Astrocyte (in vitro differentiated cells and primary cell): ENCODE measurements at places on chromosomes 13 and 19.

GRCh38 chr13:97261254-97262005 lies 39.3 kb downstream of the MBNL2 start:
- no peak for DNase-seq

DNA sequence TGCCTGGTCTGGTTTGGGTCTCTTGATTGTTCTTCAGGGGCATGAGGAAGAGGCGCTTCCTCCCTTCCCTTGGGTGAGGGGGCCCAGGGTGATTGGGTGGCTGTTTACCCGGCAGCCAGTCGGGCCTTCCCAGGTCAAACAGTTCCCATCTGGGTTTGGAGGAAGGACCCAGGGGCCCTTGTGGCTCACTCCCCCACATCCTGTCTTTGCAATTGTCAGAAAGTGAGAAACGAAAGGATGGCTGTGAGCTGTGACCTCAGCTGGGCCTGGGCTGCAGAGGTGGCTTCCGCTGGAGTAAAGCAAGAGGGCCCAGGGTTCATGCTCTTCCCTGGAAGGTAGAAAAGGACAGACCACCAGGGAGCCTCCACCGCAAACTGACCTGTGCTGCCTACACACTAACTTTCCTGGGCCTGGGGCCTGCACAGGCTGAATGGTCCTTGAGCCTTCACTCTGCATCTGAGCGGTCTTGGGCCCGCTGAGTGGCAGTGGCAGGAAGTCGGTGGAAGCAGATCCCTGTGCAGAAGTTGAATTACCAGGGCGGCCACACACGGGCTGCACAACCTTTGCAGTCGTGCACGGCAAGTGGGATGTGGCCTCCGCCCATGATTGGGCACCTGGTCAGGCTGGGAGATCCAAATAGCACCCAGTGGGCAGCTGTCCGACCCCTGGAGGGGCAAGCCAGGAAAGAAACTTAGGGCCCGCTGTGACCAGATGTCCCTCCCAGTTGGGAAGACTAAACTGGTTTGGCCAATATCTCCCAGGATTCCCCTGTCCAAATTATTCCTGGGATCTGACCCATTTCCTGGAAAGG lies 5.3 kb upstream of the CD79A start:
- DNase-seq = no peak

- peak; percentile 46 for DNase-seq
Observed at GRCh38 chr19:48319647-48320541, 5.5 kb upstream of the EMP3 start.

DNA sequence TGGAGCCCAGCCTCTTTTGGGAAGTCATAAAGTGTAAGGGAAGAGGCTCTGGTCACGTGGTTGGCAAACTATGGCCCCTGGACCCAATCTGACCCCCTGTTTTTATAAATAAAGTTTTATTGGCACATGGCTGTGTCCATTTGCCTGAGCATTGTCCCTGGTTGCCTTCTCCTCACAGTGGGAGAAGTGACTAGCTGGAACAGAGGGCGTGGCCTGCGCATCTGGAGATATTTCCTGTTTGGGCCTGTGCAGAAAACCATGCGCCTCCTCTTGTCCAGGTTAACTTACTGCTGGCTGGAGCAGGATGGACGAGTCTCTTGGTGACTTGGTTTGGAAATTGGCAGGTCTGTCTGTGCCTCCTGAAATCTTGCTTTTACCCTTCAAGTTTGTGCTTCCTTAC lies 48.3 kb downstream of the KDM4B start:
- no peak for DNase-seq

DNA sequence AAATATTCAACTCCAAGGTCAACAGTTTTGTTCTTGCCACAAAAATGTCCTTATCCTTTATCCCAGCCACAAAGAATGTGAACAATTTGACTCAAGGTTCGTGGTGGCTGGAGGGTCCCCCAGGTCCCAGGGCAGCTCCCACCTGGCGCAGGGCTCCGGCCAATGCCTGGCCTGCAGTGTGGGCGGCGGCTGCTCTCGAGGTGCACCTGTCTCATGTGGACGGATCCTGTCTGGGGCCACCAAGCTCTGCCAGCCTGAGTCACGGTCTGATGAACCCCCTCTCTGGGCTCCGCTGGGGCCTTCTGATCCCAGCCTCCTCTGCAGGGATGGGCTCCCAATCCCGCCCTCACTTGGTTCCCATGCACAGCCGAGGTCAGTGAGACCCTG lies 49.4 kb downstream of the GAS6 start:
- peak; percentile 72 for DNase-seq

DNA sequence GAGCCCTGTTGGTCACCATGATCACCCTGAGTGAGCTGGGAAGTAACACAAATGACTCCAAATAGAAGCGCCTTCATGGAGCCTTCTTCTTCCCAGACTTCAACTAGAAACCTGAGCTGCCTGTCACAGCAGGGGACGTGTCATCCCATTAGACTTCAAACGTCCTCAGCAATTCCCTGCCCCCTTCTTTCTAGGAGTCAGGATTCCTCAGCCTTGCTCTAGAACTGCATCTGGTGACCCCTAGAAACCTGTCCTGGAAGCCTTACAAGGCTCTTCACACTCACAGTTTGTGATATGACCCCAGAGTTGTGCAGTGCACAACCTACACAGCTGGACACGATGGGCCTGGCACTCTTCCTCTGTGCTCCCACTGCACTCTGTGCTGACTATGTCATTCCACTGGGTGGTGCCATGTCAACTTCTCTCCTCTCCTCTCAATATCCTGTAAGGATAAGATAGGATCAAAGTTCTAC lies 23.6 kb upstream of the TTYH1 start:
- DNase-seq = no peak

GRCh38 chr13:59771272-59771671 lies 392.5 kb downstream of the DIAPH3 start:
- DNase-seq = no peak

DNA sequence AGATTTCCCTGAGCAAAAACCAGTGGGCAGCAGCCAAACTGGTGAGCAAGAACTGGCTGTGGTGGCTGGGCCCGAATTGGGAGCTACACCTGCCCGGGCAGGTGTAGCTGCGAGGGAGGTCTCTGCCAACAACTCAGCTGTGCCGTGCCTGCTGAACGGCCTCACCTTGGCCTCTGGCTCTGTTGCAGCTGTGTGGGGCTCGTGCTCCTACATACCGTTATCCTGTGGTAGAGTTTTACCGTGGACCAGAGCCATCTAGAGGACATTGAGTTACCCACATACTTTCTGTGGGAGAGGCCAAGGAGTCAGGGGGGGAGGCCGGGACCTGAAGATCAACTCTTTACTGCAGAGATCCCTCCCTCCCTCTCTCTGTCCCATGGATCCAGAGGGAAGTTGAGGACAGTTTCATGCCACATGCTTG lies 113.2 kb downstream of the TM9SF2 start:
- DNase-seq = no peak

GRCh38 chr19:29381353-29382203 lies 144.2 kb upstream of the VSTM2B start:
- DNase-seq = no peak

- DNase-seq = no peak
Observed at GRCh38 chr19:3609779-3610719, 3.4 kb upstream of the TBXA2R start.

DNA sequence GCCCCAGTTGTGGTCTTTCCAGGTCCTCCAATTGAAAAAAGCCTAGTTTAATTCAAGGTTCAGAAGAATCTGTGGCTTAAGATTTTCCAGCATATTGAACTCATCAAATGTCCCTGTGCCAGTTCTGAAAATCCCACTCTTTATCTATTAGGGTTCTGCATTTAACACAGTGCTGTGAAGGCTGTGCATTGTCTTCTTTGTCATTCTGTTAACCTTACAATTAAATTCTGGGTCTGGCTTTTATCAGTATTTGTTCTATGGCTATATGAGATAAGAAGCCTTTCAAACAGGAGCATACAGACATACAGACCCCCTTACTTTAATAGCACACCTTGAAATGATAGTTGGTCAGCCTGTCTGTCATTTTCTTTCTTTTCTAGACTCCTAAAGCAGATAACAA lies 362.1 kb upstream of the DACH1 start:
- no peak for DNase-seq

DNA sequence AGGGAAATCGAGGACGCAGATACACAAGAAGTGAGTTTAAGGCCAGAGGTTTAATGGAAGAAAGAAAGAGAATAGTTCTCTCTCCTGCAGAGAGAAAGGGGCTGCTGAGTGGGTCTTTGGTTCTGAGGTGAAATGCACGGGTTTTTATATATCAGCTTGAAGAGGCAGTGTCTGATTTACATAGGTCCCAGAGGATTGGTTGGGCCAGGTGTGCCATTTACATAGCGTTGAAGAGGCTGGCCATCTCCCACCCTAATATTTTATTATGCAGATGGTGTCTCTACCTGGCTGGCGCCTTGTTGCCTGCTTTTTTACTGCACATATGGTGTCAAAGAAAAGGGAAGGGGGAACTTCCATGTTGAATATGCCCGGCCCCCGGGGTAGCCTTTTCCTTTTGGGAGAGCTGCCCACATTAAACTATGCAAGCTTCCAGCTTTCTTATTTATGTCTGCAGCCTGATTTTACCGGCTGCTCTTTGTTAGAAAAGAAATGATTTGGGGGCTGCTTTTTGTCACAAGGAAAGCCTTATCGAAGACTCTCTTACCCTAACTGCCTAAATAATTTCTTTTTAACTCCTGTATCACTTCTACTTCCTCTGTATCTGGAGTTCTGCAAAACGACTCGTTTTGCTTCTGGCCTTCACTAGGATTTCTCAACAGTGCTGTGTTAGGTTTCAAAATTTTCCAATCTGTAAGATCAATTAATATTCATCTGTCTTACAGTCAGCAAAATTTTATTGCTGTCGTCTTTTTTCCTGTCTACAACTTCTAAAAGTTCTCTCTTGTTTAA lies 268.5 kb downstream of the B3GLCT start:
- no peak for DNase-seq

DNA sequence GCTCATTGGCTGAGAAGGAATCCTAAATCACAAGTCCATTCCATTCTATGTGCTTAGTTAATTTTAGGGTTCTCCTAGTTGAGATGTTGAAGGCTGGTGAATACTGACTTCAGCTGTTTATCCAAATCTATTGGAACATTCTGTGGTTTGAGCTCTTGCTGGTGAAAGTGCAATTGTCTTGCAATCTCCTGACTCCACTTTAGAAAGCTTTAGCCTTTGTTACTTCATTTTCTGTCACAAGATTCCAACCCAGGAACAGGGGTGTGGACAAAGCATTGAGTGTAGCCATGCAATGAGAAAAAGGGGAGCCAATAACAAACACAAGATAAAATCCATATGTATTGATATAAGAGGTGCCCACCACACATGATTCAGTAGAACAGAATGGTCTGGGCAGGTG lies 15.0 kb downstream of the CEACAM21 start:
- no peak for DNase-seq

- DNase-seq = no peak
Observed at GRCh38 chr19:44955505-44956439, 592 bp downstream of the CLPTM1 start.

DNA sequence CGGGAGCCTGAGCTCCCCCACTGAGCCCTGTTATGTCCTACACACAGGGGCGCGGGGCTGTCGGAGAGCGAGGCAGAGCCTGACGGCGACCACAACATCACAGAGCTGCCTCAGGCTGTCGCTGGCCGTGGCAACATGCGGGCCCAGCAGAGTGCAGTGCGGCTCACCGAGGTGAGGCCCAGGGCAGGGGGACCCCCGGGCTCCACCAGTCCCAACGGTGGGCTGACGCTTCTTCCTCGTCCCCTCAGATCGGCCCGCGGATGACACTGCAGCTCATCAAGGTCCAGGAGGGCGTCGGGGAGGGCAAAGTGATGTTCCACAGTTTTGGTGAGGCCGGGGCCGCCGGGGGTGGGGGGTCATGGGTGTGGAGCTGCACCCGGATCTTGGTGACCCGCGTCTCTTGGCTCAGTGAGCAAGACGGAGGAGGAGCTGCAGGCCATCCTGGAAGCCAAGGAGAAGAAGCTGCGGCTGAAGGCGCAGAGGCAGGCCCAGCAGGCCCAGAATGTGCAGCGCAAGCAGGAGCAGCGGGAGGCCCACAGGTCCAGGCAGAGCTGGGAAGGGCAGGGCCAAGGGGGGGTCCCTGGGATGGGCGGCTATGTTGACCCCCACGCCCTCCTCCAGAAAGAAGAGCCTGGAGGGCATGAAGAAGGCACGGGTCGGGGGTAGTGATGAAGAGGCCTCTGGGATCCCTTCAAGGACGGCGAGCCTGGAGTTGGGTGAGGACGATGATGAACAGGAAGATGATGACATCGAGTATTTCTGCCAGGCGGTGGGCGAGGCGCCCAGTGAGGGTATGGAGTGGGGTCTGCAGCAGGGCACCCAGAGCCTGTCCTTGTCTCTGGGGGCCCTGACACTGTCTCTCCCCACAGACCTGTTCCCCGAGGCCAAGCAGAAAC lies 1.2 kb upstream of the P2RY11 start:
- no peak for DNase-seq

DNA sequence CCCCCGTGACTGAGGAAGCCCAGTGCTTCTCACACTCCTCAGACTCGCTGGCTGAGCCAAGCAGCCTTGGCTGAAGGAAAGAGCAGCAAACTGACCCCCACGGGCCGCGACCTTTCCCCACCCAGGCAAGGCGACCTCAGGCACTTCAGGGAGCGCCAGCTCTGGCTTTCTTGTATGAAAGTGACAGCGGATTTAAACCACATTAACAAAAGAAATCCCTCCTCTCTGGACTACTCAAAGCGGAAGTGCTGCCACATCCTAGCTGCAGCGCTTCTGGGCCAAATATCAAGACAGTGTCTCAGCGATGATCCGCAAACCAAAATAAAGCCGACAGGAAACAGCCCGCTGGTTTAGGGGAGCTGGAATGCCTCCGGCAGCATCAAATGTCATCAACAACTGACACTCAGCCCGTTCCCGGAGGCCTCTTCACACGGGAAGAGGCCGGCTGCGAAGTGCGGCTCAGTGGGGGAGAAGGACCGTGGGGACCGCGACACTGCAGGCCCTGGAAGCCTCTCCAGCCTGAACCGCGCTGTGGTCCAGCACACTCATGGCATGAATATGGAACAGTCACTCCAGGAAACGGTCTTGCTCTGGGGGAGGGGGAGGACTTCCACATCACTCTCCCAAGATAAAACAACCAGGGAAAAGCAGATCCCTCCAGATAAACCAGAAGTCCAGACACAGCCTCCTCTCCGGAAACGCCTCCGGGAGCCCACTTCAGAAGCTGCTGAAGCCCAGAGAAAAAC lies 1.4 kb downstream of the RASA3 start:
- peak; percentile 92 for DNase-seq

DNA sequence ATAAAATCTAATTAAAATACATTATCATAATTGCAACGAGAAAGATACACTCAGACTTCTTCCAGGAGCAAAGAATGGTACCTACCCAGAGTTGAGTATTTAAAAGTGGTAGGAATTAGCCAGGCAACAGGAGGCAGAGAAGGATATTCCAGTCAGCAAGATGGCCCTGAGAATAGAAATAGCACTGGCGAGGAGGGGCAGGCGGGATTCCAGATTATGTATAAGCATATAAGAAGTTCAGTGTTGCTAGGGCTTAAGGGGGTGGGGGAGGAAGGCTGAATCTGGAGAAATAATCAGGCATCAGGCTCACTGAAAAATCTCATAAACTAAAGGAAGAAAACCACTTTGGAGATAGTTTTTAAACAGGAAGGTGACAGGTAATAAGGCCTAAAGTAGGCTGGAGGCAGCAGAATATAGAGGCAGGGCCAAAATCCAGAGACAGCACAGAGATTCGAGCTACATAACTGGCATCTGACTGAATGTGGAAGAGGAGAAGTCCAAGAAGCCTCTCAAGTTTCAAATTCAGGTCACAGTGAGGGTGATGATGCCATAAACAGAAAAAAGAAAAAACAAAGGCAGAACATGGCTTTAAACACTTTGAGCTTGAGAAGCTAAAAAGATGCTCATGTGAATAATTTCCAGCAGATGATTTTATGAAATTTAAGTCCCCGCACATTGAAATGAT lies 7.5 kb downstream of the KPNA3 start:
- no peak for DNase-seq

GRCh38 chr13:101140087-101140770 lies 276.1 kb downstream of the NALCN start:
- DNase-seq = no peak
